Stimulated activated CD8-positive, alpha-beta memory T cell treated with anti-CD3 and anti-CD28 coated beads, Interleukin-4, amount 100 ng/mL, for 1 hour (primary cell): ENCODE measurements at places on chromosomes 5 and 9.

DNA sequence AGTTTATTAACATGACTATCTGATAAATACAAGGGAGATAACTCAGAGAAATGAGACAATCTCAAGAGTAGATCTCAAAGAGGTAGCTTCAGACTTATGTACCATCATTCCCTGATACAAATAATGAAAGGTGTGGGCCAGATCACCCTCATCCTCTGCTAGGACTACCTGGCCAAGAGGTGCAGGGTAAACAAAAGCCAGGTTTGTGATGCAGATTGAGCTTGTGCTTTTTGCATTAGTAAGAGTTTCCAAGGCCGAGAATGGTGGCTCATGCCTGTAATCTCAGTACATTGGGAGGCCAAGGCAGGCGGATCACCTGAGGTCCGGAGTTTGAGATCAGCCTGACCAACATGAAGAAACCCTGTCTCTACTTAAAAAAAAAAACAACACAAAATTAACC lies 8.9 kb upstream of the SPIN1 start:
- DNase-seq: no peak

DNA sequence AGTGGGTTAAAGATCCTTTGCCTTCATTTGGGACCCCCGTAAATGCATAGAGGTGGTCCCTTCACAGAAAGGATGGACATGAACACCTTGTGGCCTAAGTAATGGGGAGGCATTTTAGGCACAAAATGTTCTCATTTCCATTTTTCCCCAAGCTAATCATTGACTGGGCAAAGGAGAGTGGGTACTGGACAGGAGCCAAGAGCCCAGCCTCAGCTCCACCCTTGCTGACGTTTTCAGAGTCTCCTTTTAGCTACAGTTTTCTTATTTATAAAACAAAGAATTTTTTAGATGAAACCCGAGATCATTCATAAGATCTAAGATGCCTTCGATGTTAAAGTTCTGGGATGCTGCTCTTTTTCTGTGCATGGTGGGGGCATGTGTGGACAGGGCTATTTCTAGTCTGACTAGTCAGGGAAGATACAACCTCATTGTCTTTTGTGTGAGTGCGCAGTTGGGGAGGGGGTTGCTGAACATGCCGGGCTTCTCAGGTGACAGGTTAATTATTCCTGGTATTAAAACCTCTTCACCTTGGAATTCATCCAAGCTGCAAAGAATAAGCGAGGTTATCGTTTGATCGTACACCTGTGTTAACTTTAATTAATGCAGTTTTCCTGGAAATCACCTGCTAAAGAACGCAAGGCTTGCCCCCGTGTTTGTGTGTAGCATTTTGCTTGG lies 48.4 kb downstream of the ADAMTS16 start:
- no peak for DNase-seq

DNA sequence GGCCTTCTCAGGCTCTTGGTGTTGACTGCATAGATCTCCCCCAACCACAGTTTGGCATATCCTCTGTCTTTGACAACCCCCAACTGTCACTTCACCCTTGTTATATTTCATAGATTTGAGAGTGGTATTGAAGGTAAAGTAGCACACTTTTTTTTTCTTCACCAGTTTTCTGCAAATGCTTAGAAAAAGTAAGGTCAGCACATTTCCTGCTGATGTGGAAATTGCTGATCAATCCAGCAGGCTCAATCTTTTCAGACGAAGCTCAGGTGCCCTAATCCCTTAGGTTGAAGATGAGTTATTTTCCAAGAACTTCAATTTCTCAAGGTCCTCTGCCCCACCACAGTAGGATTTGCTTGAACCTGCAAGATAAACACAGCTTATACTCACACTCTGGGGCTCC lies 38.5 kb upstream of the ANKRD31 start:
- DNase-seq: no peak

GRCh38 chr5:32545102-32545800 lies 40.1 kb upstream of the SUB1 start:
- no peak for DNase-seq

DNA sequence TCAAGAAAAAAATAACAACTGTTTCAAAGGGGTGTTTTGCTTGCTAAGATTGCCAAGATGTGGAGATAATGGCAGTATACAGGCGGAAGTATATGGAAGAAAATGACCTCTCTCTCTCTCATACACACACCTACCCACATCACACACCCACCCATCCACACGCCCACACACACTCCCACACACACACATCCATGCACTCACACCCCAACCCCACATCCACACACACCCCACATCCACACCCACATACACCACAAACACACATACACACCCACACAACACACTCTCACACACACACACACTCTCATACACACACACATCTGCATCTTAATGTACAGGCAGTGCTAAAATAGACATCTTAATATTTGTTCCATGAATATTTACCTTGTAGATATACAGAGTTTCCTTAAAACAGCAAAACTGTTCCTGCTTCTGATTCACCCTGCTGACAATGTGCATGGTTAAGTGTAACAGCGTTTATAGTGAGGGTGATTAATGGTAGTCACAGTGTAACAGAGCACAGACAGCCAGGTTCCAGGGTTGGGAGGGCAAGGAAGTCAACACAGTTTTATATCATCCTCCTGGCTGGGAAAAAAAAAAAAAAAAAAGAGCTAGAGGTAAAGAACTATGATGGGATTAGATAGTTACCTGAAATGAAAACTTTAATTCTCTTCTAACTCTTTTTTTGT lies 8.3 kb downstream of the BHMT2 start:
- no peak for DNase-seq

- no peak for DNase-seq
These were observed 376.0 kb upstream of the IRX2 start for GRCh38 chr5:3127423-3127911.

DNA sequence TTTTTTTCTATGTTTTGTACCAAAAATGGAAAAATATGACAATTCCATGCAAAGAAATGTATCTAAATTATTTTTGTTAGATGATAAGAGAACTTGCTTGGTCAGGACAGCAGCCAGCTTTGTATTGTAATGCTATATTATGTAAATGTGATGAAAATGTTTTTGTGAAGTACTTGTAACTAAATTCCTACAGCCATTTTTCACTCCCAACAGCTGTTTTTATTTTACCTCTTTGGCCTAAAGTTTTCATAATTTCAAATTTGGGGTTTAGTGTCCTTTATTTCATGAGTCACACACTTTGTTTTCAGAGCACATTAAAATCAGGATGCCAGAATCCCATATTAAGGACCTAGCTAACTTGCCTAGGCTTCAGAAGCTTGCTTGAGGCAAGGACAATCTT lies 64.1 kb downstream of the WDR41 start:
- DNase-seq: no peak
